GM23338 (cell line): ENCODE measurements at places on chromosomes 4 and X.

DNA sequence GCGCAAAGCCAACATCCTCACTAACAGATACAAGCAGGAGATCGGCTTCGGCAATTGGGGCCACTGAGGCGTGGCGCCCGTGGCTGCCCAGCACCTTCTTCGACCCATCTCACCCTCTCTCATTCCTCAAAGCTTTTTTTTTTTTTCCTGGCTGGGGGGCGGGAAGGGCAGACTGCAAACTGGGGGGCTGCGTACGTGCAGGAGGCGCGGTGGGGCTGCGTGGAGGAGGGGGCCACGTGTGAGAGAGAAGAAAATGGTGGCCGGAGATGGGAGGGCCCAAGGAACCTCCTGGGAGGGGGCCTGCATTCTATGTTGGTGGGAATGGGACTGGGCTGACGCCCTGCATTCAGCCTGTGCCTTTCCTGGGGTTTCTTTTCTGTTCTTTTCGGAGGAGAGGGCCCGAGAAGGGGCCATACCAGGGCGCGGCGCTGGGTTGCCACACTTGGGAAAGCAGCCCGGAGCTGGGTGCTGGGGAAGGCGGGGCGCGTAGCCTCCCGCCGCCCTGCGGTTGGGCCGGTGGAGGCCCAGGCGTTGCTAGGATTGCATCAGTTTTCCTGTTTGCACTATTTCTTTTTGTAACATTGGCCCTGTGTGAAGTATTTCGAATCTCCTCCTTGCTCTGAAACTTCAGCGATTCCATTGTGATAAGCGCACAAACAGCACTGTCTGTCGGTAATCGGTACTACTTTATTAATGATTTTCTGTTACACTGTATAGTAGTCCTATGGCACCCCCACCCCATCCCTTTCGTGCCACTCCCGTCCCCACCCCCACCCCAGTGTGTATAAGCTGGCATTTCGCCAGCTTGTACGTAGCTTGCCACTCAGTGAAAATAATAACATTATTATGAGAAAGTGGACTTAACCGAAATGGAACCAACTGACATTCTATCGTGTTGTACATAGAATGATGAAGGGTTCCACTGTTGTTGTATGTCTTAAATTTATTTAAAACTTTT, 4.5 kb downstream of the MID1IP1 start:
- peak; percentile 42 for DNase-seq

- no peak for DNase-seq
Observed at GRCh38 chrX:31021537-31021936, 50.3 kb downstream of the FTHL17 start.

DNA sequence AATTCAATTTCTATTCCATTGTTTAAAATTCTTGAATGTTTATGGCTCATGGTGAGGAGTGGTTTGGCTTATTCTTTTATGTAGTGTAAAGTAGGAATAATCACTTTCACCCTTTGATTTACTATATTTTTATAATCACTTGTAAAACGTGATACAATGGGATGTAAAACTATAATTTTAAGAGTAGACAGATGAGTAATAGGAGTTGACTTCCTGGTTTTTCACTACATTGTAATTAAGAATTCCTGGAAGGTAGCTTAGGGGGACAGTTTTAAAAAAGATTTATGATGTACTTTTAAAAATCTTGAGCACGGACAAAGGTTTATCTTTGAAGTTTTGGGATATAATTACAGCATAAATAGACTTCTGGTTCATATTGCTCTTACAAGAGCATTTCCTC, 65.3 kb downstream of the PDGFC start:
- no peak for DNase-seq

DNA sequence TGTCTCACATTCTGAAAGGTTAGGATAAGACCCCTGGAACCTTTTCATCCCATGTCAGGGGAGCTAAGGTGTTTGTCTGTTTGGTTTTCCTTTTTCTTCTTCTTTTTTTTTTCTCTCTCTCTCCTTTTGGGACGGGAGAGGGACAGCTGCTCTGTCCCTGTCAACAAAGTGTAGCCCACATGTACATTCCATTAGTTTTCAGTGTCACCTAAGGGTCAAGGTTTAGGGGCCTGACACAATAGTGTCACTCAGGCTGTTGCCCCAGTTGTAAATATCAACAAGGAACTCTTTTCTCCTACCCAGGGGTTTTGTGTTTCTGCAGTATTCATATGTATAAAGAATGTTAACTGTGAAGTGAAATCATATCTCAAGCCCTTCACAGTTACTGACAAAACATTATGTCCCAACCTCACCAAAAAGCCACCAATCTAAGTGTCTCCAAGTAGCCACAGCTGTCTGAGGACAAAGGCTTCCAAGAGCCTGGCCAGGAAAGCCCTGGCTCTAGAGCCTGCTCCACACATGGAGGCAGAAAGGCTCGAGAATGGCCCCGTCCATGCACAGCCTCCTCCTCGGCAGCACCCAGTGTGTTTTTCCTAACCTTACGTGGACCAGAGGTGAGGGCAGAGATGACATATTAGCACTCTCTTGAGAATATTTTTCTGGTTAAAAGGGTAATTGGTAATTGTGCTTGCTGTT, 9.4 kb downstream of the IRF2 start:
- no peak for DNase-seq

- no peak for DNase-seq
Observed at GRCh38 chr4:76569225-76569624, 134.2 kb downstream of the SHROOM3 start.

- DNase-seq: no peak
Observed at GRCh38 chr4:159042097-159042605, 60.7 kb upstream of the RAPGEF2 start.

DNA sequence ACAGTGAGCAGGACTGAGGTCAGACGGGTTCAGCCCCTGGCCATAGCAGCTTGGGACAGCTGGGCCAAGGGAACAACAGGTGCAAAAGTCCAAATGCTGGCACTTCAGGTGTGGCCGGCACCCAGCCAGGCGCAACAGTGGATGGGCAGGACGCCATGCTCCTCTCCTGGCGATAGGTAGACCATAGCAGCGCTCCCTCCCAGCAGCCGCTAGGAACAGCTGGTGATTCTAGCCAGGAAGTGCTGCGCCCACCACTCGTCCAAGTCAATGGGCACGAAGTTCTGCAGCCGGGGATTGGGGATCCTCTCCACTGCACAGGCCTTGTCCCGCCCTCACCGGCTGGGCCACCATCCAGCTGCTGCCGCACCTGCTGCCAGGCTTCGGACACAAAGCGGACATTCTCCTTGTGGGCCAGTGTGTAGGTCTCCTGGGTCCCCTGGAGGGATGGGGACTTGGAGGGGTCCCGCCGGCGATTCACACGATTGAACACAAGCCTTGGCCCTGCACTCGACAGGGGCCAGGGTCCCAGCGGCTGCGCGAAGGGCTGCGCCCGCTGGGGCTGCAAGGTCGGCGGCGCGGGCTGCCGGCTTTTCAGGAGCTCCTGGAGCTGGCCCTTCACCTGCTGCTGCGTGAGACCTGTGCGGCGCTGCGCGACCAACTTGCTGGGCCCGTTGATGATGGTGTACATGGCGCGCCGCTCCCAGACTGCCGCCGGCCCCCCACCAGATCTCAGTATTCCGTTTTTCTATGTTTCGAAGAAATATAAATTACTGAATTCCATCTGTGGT, 227.5 kb upstream of the STK26 start:
- DNase-seq: no peak

GRCh38 chr4:15325987-15326386, 101.8 kb upstream of the C1QTNF7 start:
- DNase-seq: no peak

- DNase-seq: no peak
Observed at GRCh38 chr4:94305466-94306225, 37.0 kb downstream of the HPGDS start.

- DNase-seq: no peak
Observed at GRCh38 chr4:174012135-174012885, 271.2 kb downstream of the FBXO8 start.

- DNase-seq: no peak
Observed at GRCh38 chr4:139934057-139934707, 219.8 kb downstream of the MAML3 start.

DNA sequence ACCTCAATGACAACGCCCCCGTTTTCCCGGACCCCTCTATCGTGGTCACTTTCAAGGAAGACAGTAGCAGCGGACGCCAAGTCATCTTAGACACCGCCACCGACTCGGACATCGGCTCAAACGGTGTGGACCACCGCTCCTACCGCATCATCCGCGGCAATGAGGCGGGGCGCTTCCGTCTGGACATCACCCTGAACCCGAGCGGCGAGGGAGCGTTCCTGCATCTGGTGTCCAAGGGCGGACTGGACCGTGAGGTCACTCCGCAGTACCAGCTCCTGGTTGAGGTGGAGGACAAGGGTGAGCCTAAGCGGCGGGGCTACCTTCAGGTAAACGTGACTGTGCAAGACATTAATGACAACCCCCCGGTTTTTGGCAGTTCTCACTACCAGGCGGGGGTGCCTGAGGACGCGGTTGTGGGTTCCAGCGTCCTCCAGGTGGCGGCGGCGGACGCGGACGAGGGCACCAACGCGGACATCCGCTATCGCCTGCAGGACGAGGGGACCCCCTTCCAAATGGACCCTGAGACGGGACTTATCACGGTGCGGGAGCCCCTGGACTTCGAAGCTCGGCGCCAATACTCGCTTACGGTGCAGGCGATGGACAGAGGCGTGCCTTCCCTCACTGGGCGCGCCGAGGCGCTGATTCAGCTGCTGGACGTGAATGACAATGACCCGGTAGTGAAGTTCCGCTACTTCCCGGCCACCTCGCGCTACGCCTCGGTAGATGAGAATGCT, 2.2 kb downstream of the FAT4 start:
- DNase-seq: peak; percentile 67

DNA sequence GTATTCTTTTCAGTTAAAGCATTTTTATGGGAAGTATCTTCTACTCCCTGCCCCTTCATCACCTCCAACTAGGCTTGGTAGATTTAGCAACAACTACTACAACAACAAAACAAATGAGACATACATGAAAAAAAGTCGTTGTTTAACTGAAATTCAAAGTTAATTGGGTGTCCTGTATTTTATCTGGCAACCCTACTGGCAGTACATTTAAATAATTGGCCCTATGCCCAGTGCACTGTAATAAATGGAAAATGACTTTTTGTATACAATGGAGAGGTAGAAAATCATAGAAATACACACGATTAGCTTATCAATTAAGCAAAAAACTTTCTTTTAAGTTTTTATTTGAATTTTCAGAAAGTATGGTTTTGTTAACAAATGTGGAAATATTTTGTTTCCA, 21.4 kb upstream of the CLGN start:
- no peak for DNase-seq

- DNase-seq: no peak
Observed at GRCh38 chr4:84512277-84512676, 13.2 kb upstream of the NKX6-1 start.

- DNase-seq: no peak
Observed at GRCh38 chrX:39298821-39299220, 497.6 kb downstream of the MID1IP1 start.

GRCh38 chr4:7638984-7639789, 204.5 kb upstream of the PSAPL1 start:
- no peak for DNase-seq

GRCh38 chr4:33064238-33064637, 2344.1 kb downstream of the PCDH7 start:
- DNase-seq: no peak

DNA sequence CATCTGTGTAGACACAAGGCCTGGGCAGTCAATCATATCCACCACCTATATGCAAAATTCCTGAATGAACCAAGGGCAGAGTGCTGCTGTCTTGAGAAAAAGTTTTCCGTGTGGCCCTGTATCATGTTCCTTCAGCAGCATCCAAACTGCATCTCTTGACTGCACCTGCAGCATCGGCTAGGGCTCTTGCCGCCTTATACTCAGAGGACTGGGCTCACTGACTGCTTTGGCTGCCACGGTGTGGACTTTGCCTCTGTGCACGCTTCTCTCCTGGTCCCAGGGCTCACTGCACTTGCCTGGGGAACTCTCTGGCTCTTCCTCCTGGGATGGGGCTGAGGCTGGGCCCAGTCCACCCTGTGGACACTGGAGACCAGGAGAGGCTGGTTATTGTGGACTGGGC, 39.5 kb upstream of the STS start:
- no peak for DNase-seq

DNA sequence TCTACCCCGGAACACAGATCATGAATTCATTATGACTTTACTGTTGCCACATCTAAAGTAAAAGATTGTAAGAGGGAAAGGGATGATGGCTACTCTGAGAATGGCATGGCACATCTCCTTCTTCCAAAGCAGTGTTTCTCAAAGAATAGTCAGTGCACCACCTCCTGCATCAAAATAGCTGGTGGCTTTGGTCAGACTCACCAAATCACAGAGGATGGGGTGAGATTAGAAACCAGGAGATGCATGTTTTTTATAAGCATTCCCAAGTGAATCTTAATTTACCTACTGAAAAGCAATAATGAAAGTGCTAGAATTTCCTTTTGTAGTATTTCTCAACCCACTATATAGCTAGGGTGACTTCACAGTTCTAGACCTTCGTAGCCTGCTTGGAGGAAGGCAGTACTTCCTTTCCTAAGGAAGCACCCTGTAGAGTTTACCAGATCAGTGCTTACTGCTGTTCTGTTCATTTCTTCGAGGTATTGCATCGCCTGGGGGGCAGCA, 340.8 kb upstream of the KLF3 start:
- no peak for DNase-seq

DNA sequence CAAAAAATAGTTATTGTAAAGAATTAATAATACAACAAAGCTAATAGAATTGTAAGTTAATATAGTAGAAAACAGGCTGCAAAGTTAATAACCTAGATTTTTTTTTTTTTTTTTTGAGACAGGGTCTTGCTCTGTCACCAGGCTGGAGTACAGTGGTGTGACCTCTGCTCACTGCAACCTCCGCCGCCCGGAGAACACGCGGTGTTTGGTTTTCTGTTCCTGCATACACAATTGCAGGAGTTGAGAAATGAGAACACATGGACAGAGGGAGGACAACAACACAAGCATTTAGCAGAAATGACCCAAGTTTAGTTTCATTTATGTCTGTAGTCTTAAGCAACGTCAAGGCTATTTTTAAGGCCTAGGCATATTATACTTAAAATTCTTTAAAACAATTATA, 145.9 kb upstream of the PCDH10 start:
- no peak for DNase-seq

GRCh38 chr4:166802346-166802745, 431.9 kb downstream of the SPOCK3 start:
- no peak for DNase-seq

- DNase-seq: no peak
Observed at GRCh38 chr4:24000470-24000831, 110.6 kb upstream of the PPARGC1A start.

DNA sequence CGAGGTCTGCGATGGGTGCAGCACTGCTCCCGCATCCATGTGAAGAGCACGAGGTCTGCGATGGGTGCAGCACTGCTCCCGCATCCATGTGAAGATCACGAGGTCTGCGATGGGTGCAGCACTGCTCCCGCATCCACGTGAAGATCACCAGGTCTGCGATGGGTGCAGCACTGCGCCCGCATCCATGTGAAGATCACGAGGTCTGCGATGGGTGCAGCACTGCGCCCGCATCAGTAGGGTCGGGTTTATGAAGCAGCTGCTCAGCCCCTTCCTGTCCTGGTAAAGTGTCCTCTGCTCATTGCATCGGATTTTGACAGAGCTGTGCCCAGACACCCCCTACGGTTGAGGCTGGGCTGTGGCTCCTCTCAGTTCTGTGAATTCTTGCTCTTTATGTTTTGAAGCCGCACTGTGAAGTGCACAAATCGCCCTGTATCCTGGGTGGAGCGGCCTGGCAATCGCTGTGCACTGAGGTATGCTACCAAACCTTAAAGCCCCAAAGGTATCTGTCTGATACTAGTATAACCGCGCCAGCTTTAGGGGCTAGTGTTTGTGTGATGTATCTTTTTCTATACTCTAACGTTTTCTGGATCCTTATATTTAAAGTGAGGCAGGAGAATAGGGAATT, 98.7 kb downstream of the CPZ start:
- DNase-seq: no peak
